Activated naive CD4-positive, alpha-beta T cell treated with anti-CD3 and anti-CD28 coated beads, Interleukin-2, amount 10 ng/mL, durations not matched to agents 7 days and 5 days (primary cell): ENCODE measurements at places on chromosomes 1 and 21.
A peak's percentile ranks its signal among the peaks of the same experiment; 100 is the strongest.

- no peak for DNase-seq
These were observed 12.8 kb upstream of the ZSCAN20 start for GRCh38 chr1:33459691-33460090.

- DNase-seq: no peak
These were observed 45.8 kb downstream of the BCAR3 start for GRCh38 chr1:93635614-93636543.

- DNase-seq: peak; percentile 33
These were observed 491.0 kb downstream of the MATN1 start for GRCh38 chr1:30232288-30232899.

DNA sequence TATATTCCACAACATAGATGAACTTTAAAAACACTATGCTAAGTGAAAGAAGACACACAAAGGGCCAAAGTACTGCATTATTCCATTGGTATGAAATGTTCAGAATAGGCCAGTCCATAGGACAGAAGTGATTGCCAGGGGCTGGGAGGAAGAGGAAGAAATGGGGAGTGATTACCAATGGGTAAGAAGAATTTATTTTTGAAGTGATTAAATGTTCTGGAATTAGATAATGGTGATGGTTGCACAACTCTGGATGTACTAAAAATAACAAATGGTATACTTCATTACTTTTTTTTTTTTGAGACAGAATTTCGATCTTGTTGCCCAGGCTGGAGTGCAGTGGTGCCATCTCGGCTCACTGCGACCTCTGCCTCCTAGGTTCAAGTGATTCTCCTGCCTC is 61.7 kb downstream of the CHD5 start:
- no peak for DNase-seq

DNA sequence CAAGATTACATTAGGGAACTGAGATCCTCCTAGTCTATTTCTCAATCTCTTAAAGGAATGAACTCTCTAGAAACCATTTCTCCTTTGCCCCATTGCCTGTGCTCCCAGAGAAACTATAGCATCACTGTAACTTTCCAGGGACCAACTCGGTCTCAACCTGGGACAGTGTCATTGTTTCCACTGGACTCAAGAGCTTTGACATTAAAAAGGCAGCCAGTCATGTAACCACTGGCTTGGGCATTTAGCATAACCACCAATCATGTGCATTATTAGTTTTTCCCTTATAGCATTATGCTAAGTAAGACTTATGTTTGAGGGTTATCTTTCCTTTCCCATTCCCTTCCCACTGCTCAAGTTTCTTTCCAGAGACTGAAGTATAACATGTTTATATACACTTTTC is 18.2 kb downstream of the TEX38 start:
- DNase-seq: no peak

DNA sequence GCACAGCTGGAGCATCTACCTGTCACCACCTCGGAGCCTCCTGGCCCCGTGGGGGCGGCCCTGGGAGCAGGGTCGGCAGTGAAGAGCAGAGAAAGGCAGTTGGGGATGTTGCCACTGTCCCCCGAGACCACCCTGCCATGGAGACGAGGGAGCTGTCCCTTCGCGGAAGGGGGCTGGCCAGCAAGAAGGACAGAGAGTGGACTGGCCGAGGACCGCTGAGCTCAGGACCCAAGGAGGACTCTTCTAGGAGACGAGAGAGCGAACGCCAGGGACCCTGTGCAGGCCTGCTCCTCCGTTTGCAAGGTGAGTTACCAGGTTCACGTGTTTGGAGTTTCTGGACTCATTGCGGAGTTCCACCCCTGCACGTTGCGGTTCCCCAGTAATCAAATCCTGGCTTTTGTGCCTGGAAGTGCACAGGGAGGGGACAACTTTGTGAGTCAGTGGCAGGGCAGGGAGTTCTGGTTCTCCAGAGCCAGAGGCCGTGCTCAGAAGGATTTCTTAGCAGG is 5.6 kb upstream of the POFUT2 start:
- no peak for DNase-seq

DNA sequence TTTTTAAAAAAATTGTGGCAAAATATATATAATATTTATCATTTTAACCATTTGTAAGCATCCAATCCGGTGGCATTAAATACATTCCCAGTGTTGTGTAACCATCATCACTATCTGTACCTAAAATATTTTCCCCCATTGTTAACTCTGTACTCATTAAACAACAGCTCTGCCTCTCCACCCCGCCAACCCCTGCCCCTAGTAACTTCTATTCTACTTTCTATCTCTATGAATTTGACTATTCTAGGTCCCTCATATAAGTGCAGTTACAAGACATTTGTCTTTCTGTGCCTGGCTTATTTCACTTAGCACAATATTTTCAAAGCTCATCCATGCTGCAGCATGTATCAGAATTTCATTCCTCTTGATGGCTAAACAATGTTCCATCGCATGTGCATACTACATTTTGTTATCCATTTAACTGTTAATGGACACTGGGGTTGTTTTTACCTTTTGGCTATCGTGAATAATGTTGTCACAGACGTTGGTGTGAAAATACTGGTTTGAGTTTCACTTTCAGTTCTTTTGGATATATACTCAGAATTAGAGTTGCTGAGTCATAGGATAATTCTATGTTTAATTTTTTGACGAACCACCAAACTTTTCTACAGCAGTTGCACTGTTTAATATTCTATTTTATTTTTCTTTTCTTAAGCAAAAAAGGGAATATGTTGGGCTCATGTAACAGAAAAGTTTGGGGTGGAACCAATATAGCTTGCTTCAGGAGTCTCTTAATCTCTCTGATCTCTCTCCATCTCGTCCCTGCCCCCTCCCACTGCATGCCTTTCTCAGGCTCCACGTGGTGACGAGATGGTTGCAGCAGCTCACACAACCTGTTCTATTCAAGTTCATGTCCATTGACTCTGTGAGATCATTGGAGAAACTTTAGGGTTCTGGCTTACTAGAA is 25.2 kb upstream of the RCAN1 start:
- DNase-seq: peak; percentile 58

DNA sequence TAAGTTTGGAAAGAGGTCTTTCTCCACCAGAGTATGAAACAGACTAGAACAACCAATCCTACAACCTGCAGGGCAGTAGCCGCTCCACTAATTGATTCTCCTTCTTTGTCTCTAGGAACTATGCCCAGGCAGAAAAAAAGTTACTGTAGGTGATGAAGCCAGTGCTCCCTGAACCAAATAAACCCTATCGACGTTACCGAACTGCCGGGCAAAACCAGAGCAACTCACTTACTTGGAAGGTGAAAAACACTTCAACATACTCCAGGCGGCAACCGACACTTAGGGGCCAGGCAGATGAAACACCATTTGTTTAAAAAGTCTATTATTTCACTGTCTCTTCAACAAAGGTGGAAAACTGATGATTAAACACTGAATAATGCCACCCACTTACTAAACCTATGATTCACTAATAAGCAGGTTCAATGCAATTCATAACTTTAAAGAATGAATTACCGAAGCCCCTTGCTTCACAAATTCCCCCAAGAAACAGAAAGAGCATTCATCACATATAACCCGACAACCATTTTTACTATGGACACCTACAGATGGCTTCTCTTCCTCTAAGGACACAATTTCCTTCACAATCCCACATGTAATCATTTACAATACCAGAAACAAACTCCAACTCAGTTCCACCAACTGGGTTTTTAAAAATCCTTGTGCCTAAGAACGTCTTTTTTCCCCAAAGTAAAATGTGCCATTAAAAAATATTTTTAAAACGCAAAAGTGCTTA is 1.6 kb downstream of the NRIP1 start:
- DNase-seq: peak; percentile 38
